ENCODE measurements at places on chromosomes 1 and 21.

- no peak for DNase-seq
Measured at GRCh38 chr1:23114424-23115079, 54.1 kb downstream of the LUZP1 start.

GRCh38 chr1:8443558-8444194 is 125.8 kb downstream of the SLC45A1 start:
- no peak for DNase-seq

- no peak for DNase-seq
Measured at GRCh38 chr1:224430511-224431113, 4.0 kb downstream of the WDR26 start.

DNA sequence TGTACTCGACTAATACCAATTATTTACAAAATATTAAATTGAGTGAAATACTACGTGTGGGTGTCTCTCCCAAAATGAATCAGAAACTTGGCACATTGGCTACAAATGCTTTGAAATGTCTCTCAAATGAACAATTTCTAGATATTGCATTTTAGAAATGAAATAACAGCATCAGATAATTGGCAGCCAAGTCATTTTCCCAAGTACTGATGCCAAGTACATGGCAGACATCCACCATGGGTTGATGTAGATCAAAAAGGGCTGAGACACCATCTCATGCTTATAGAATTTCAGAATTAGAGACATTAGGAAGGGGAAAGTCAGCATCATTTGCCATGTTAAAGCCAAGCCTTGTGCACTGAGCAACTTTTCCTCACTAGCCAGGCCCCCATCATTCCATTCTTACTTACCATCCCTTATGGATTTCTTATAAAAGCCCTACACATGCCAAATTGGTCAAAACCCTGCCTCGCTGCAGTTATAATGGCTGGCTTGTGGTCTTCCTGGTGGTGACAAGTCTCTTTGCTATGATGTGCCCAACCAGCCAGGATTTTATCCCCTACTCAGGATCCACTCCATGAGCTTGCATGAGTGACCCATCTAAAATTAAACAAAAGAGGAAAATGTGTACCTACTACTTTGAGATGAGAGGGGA is 73.1 kb downstream of the GREM2 start:
- DNase-seq: no peak

GRCh38 chr1:45348966-45349677 is 8.9 kb upstream of the MUTYH start:
- no peak for DNase-seq

DNA sequence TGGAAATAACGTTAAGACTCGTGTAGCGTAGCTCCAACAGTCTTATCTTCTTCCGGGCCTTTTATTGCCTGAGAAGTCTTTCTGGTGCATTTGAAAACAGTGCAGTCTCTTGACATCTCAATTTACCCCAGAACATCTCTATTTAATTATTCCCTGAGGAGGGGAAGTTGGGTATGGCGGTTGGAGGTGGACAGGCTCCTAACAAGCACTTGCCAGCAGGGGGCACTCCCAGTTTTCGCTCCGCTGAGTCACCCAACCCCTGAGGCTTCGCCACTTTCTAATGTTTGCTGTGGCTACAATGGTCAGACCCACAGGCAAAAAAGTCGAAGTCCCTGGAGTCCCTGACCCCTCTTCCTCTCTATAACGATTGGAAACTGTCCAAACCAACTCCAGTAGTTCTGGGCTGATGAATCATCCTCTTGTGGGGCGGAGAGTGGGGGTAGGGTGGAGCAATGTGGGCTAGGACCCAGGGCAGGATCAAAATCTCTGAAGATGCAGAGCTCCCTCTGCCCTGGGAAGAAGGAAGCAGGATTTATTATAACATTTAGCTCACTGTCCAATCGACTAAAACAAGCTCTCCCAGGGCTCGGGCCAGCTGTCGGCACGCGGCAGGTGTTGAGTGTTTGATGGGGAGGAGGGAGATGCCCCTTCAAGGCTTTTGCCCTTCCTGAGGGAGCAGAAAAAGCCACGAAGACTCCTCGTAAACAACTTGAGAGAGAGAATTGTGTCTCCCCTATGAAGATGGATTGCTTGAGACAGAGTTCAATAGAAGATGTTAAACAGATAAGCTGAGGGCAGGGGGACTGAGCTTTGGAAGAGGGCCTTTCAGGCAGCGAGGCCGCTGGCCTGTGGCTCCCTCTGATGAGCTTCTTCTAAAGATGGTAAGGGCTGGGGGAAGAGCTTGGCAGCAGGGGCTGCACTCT is 85.7 kb downstream of the BRINP2 start:
- peak; percentile 75 for DNase-seq

DNA sequence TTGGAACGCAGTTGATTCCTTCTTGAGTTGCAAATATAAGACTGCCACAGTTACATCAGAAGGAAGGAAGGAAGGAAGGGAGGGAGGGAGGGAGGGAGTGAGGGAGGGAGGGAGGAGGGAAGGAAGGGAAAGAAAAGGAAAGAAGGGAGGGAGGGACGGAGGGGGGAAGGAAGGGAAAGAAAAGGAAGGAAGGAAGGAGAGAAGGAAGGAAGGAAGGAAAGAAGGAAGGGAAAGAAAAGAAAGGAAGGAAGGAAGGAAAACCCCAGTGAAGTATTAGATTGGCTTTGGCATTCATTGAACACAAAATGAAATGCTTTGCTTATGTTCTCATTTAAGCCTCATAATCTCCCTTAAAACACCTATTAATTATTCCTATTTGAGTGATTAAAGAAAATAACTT is 6.4 kb upstream of the WDR47 start:
- DNase-seq: no peak

DNA sequence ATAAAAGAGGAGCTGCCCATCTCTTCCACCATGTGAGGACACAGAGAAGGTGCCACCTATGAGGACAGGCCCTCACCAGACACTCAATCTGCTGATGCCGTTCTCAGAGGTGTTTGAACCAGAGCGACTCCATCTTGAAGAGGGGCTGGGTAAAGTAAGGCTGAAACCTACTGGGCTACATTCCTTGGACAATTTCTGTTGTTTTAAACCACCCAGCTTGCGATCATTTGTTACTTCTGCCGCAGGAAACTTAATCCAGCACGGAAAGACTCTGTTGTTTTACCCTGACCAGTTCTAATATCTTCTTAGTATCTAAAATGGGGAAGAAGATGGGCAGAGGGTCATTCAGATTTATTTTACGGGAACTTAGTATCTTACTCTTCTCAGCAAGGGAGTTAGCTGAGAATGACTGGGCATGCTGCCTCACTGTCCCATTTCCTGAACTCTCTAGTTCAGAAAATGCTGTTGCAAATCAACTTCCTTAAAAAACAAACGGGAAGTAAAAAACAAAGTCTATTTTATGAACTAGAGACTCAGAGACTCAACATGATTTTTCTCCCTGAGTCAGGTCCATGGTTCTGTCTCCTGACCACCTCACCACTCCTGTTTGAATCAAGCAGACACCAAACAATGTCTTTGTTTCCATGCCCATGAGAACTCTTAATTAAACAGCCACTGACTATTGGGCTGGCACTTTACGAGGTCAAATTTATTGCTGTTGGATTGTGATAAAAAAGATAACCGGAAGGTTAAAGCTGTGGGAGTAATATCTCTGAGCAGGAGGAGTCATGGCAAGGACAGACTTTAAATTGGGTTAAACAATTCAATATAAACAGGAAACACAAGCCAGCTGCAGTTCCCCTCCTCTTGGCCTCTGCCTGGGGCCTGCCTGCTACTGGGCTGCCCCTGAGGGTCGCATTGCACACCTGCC is 23.8 kb upstream of the IFNAR1 start:
- no peak for DNase-seq

GRCh38 chr1:195761104-195761503 is 847.1 kb downstream of the KCNT2 start:
- no peak for DNase-seq

GRCh38 chr1:244336232-244336899 is 115.3 kb downstream of the ADSS2 start:
- DNase-seq: no peak

- no peak for DNase-seq
Measured at GRCh38 chr1:70204600-70204999, 779 bp downstream of the LRRC40 start.

GRCh38 chr1:21882721-21883415 is 54.2 kb downstream of the HSPG2 start:
- DNase-seq: no peak

DNA sequence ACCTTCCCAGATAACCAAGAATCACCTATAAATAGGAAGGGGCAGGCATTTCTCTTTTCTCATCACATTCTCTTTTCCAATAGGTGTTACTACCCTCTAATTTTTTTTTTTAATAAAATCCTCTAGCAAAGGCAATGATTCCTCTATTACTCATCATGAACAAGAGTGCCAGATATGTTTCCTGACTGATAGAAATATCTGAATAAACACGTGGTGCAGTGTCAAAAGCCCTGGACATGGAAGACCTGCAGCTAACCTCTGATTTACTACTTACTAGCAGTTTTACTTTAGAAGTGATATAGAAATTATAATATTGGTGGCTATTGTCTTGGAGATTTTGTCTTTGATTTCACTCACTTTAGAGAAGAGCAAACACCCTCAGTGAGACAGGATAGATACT is 194.6 kb upstream of the SAMSN1 start:
- no peak for DNase-seq

DNA sequence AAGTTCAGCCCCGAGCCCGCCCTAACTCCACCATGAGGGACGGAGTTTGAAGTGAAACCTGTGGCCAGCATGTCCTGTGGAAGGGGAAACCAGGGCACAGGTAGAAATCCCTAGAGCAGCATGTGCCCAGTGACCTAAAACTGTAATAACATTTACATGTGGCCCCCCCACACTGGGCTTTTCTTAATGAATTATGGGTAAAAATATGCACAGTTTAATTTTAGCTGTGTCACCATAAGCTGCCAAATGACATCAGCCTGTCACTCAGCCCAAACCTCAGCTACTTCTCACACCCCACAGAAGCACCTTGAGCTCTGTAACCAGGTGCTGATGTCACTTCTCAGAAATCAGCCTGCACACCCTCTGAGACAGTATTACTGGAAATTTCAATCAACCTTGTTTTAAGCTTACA is 50.0 kb upstream of the SLC19A1 start:
- no peak for DNase-seq

DNA sequence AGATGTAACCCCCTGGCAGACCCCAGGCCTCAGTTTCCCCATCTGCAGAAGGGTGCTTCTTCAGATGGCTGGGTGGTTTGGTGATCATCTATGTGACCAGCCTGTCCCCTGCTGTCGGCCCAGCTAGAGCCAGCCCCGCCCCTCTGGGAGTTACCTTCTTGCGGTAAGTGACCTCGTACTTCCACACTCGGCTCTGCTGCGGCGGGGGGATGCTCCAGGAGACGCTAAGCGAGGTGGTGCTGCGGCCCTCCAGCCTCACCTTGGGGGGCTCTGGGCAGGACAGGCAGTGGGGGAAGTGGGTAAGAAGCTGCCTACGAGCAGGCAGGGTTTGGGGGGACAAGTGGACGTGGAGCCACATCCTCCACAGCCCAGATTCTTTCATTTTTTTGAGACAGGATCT is 20.4 kb downstream of the EPHA2 start:
- no peak for DNase-seq

DNA sequence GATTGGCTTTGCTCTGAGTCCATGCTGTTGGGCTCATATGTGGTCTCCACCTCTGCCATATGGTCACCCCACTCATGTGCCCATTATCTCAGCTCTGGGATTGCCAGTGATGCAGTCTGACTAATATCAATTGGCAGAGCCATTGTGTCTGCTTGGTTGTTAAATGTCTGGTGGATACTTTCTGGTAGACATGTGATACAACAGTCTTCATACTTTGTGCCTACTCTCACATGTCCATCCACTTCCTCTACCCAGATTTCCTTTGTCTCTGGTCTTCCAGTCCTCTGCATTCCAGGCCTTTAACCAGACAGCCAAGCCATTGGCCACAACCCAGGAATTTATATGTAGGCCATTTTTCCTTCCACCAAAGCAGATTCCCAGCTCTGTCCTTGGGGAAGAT is 30.8 kb upstream of the DIPK1A start:
- DNase-seq: no peak

DNA sequence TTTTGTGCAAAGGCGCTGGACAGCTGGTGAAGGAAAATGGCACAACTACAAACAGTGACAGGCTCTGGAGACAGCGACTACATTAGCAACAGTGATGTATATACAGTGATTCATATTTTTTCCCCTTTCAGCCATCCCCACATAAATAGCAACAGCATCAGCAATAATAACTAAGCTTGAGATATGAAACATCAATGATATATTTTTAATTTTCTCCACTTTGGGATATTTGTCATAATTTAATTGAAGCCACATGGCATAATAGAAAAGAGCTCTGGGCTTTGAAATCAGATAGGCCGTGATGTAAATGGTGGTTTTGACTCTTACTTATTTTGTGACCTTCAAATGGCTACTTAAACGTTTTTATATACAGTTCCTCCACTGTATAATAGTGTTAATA is 764.3 kb upstream of the PRMT6 start:
- DNase-seq: no peak

- DNase-seq: no peak
Measured at GRCh38 chr1:121414905-121415304, 230.1 kb downstream of the SRGAP2C start.

- DNase-seq: no peak
Measured at GRCh38 chr1:34406833-34407539, 230.3 kb downstream of the C1orf94 start.

GRCh38 chr1:241513378-241513777 is 6.2 kb downstream of the FH start:
- no peak for DNase-seq

DNA sequence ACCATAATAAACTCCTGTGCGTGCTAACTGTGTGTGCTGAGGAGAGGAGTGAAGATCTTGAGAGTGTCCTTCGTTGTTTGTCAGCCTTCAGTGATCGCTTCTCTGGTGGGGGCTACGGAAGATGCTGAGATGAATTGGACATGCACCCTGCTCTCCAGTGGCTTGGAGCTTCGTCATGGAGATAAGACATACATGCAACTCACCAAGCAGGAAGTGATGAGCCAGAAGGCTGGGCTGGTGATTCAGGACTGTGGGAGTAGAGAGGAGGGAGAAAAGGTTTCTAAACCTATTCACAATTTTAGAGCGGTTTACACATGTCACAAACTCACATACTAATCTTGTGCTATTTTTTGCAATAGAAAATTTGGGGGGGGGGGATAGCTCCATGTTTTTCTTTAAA is 128.9 kb upstream of the ADAR start:
- DNase-seq: no peak

GRCh38 chr1:3415260-3416090 is 39.0 kb upstream of the ARHGEF16 start:
- DNase-seq: peak; percentile 43

GRCh38 chr1:175287849-175288248 is 95.3 kb upstream of the KIAA0040 start:
- no peak for DNase-seq
